ENCODE measurements at places on chromosomes 1 and 21. TPM values are rescaled to one million over a fixed set of nuclear protein-coding genes. Genes with fewer than 3 reads are reported as not detected.

The LRP8 gene
- total RNA-seq = 13.7 TPM

The WNT9A gene
- 1.5 TPM for total RNA-seq

The NTNG1 gene
- total RNA-seq = 1.3 TPM

The TMIGD3 gene
- total RNA-seq = not detected

The SPTA1 gene
- not detected for total RNA-seq

The TRIM17 gene
- 4.0 TPM for total RNA-seq

The KRTAP7-1 gene
- total RNA-seq = not detected

The ZYG11B gene
- total RNA-seq = 22.7 TPM

The NGF gene
- 0.35 TPM for total RNA-seq

The CR1 gene
- not detected for total RNA-seq

The STXBP3 gene
- 28.6 TPM for total RNA-seq

The LCE3E gene
- 0.63 TPM for total RNA-seq

The CZIB gene
- total RNA-seq = 27.5 TPM

The PRPF38B gene
- total RNA-seq = 7.2 TPM

The GCLM gene
- 14.2 TPM for total RNA-seq

The OR2T29 gene
- not detected for total RNA-seq

The ZNF692 gene
- total RNA-seq = 29.3 TPM

The GBP6 gene
- 75.2 TPM for total RNA-seq

The IGFN1 gene
- total RNA-seq = not detected

The LIPI gene
- total RNA-seq = not detected

The MCOLN3 gene
- total RNA-seq = 1.8 TPM

Data from airway epithelial cell (primary cell).